ENCODE measurements at places on chromosomes 5 and 9.

DNA sequence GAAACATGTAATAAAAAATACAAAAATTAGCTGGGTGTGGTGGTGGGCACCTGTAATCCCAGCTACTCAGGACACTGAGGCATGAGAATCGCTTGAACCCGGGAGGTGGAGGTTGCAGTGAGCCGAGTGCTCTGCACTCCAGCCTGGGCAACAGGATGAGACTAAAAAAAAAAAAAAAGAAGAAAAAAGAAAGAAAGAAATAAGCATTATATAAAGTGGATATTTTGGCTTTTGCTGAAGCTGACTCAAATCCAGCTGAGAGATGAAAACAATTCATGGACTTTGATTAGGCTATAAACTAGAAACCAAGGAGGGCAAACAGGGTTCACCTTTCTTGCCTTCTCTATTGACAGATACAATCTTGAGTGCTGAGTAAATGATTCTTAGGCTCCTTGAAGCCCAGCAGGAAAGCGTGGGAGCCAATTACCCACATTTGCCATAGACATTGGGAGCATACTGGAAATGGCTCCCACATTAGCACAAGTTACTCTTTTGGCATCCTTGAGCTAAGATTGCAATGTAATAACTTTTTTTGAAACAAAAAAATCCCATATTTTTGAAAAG is 2.4 kb upstream of the BTF3 start:
- no peak for DNase-seq

DNA sequence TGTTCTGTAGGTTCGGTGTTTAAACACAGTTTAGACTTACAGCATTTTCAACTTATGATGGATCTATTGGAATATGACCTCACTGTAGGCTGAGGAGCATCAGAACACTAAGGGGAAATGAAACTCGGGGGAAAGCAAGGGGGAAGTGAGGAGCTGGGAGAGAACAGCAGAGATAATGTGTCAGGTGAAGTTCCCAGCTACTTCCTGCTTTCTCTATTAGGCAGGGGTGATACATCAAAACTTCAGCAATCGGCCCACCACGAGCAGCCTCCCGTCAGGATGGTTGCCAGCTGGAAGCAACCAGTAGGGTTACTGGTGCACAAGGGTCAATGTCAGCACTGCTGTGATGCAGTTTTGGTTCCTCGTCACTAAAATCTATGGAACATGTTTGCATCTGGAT is 34.3 kb downstream of the FAT2 start:
- no peak for DNase-seq

DNA sequence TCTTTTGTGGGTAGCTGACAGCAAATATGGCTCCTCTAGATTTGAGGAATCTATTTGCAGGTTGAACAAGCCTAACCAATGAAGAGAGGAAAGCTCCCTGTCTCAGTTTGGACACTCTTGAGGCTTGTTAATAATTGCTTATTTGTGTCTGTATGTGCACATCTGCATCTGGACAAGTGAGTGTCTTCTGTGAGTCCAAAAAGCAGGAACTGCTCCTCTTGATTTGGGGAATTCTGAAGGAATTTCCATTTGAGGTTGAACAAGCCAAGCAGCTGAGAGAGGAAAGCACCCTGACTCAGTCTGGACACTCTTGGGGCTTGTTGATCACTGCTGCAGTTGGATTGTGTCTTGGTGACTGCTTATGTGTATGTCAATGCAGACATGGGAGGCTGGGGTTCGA is 211.6 kb downstream of the DTWD2 start:
- no peak for DNase-seq

DNA sequence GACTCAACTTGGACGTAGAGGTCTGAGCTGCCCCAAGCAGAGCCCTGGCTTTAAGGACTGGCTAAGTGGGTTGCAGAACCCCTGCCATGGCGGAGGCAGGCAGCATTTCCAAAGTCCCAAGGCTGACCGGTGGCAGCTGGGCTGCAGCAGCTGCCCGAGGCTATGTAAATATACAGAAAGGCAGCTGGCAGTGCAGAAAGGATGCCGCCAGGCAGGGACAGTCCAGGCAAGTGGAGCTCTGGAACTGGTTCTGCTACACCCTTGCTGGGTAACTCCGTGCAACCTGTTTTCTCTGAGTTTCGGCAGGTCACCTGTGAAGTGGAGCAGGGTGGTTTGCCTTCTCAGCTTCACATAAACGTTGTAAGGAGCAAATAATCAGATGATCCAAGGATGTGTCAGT is 46.0 kb downstream of the SHB start:
- DNase-seq, result no peak

DNA sequence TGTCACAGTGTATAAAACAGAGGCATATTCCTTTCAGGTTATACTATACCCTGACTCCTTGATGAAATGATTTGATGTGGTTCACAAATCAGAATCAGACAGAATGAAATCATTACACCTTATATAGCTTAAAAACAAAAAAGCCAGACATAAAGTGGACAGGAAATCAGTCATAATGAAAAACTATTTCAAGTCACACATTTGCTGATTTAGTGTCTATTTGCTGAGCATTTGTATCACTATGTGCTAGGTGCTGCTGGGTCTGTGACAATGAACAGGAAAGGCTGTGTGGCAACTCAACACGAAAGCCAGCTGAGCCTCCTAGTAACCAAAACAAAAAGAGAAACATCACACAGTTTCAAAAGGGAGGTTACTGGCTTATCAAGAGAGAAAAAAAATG is 194.0 kb downstream of the EFNA5 start:
- peak; percentile 74 for DNase-seq

GRCh38 chr5:9820691-9821449 is 190.7 kb upstream of the TAS2R1 start:
- DNase-seq, result no peak

DNA sequence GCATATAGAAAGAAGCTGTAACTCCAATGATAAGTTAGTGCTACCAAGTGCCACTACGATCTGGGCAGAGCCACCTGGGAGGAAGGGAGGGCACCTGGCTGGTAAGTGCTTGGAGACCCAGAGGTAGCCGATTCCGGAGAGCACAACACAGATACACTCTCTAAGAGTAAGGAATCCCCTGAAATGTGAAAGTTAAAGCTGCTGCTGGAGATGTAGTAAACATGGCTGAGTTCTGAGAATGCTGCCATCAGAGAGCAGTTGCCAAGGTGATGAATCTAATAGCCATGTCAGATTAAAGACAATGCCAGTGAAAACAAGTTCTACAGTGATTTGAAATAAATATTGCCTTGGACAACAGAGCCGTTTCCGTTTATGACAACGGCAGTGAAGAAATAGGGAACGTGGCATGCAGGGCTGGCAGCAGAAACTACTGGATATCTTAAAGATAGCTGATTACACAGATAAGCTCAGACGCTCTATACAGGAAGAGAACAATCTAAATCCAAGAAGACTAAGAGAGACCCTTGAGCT is 561.2 kb upstream of the C9orf72 start:
- no peak for DNase-seq

GRCh38 chr9:83422527-83422926 is 115.7 kb downstream of the FRMD3 start:
- DNase-seq, result no peak

DNA sequence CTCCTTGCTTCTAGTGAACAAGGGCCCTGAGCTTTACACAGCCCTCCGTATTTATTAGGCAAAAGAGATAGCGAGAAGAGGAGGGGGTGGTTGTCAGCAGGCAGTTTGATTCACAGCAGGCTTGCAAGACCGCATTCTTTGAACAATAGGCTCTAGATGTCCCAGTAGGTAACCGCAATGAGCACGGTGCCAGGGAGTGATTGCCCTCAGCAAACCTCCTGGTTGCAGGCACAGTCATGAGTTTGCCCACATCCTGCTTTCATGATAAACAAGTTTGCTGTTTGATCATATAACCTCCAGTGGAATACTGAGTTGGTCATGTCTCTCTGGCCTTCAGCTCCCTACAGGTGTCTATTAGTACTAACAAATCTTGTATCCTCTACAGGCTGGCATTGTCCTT is 66.1 kb downstream of the CACNA1B start:
- DNase-seq, result no peak

DNA sequence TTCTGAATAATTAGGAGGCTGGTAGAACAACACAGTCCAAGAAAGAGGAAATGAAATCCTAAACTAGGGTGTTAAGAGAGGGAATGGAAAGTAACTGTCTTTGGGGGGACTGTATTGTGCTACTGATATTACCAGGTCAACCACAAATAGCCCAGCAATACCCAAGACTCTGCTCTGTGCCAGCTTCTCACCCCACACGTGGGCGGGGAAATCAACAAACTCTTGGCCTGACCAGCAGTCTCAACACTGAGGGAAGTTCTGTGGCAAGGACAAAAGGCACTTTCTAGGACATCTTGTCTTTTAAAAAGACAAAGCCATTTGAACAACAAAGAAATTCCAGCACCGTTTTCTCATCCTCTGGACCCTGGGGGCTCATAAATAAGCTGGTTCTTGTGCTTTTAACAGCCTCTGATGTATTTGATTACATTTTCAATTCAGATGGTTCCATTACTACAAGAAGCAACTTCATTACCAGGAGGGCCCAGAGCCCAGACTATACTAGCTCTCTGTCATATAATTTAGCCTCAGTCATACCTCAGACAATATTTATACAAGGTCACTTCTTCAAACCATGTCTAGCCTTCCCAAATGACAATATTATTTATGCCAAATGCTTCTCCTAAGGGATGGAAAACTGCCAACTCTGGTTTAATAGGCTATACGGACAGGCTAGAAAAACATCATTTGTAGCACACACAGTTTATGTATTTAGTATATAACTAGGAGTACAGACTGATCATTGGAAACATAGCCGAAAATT is 297.8 kb downstream of the CWC27 start:
- no peak for DNase-seq

DNA sequence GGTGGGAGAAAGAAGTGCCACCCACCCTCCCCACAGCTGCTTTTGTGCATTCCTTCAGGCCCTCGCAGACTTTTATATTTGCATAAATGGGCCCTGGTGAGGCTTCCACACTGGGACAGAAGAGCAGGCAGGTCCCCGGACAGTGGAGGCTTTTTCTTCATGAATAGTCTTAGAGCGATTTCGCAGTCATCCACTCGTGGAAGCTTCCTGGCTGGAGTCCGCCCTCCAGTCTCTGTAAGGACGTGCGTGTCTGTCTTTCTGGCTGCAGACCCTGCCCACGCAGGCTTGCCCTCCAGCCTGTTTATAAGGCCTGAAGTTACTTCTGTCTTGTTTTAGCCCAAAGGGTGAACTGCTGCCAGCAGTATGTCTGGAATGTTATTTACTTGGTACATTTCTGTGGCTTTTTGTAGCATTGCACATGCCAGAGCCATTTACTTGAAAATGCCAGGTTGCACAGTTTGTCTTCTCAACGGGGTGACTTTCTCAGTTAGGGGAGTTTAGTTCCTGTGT is 195.7 kb downstream of the AOPEP start:
- peak; percentile 97 for DNase-seq

GRCh38 chr5:150082374-150082773 is 4.0 kb downstream of the CSF1R start:
- no peak for DNase-seq

DNA sequence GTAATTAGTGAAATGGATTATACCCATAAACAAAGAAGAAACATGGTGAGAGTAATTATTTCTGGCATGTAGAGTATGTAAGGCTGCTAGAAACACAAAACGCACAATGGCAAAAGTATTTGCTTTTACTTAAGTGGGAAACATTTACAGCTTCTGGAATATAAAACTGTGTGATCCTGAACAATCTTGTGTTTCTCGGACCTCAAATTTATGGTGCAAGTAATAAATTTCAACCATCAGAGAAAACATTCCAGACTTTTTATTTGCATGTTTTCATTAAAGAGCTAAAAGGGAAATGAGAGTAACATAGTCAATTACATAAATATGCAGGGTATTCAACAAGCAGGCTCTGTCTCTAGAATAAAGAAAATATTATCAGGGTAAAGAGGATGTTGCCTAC is 17.2 kb upstream of the PRR16 start:
- DNase-seq, result no peak

GRCh38 chr5:31186672-31187267 is 6.7 kb upstream of the CDH6 start:
- peak; percentile 26 for DNase-seq

- DNase-seq, result no peak
These were observed 92.2 kb downstream of the KLF4 start for GRCh38 chr9:107397076-107398044.

GRCh38 chr5:16520841-16521240 is 55.2 kb upstream of the ZNF622 start:
- no peak for DNase-seq

DNA sequence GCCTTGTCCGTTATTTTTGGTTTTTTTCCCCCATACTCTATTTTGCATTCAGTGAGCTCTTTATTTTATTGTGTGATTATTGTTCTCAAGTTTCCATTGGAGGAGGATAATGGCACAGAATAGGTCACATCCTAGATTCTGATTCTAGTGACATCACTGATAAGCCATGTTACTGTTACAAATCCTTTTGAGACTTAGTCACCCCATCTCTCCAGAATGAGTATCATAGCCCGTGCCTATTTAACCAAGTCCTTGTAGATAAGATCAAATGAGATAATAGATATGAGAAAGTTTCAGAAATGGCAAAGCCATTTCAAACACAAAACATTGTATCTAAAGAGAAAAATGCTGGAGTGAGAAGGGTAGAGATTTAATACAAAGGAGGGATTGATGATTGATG is 242.6 kb downstream of the RAB3C start:
- DNase-seq, result peak; percentile 50

DNA sequence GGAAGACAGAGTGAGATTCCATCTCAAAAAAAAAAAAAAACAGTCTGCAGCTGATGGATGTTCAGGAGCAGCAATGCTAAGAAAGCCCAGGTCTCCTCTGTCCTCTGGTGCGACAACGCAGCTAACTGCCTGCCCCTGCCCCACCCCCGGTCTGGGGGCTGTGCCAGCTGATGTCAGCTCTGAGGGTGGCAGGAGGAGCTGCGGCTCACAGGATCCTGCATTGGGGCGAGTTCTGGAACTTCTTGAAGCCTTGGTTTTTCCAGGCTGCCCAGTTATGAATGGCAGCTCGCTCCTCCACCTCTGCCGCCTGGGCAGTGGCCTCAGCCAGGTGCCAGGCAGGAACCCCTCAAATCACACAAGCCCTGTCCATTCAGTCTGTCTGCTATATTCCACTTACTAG is 113.5 kb downstream of the ROR2 start:
- DNase-seq, result no peak

GRCh38 chr9:95018099-95018936 is 291.8 kb downstream of the AOPEP start:
- DNase-seq, result peak; percentile 93

- no peak for DNase-seq
These were observed 111.7 kb upstream of the NEK6 start for GRCh38 chr9:124146031-124146561.

DNA sequence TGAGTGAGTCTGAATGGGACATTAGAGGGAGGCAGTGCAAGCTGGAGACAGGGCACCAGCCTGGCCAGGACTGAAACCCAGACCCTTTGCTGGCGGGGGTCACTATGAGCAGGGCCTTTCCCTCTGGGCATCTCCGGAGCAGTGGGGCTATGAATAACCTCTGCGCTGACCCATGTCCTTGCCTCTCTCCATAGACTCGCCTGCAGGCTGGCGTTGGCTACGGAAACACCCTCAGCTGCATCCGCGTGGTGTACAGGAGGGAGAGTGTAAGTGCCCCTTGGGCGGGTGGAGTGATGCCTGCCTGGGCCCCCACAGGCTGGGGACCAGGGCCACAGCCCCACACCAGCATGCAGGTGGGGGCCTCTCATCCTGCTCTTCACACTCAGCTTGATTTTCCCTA is 15.8 kb downstream of the SLC25A48 start:
- DNase-seq, result no peak

GRCh38 chr5:160478163-160478562 is 56.5 kb downstream of the PTTG1 start:
- DNase-seq, result no peak

Data from brain microvascular endothelial cell (primary cell).